ENCODE measurements at places on chromosomes 6 and 20. TPM values are rescaled to one million over a fixed set of nuclear protein-coding genes. Genes with fewer than 3 reads are reported as not detected.

TCF15 gene
- 0.40 TPM for polyA plus RNA-seq

SIM1 gene
- not detected for polyA plus RNA-seq

ZGPAT gene
- polyA plus RNA-seq: 34.5 TPM

CPXM1 gene
- 1.5 TPM for polyA plus RNA-seq

NINL gene
- 4.5 TPM for polyA plus RNA-seq

MOG gene
- not detected for polyA plus RNA-seq

RCAN2 gene
- 4.5 TPM for polyA plus RNA-seq

TMEM170B gene
- 2.6 TPM for polyA plus RNA-seq

SIRPG gene
- 1.2 TPM for polyA plus RNA-seq

SPATA25 gene
- polyA plus RNA-seq: 0.77 TPM

SEMG2 gene
- polyA plus RNA-seq: not detected

LTB gene
- 31.9 TPM for polyA plus RNA-seq

RBPJL gene
- polyA plus RNA-seq: not detected

ZSCAN16 gene
- 4.5 TPM for polyA plus RNA-seq

HIVEP2 gene
- polyA plus RNA-seq: 8.0 TPM

BFSP1 gene
- polyA plus RNA-seq: 1.9 TPM

LTA gene
- polyA plus RNA-seq: 0.28 TPM

NTSR1 gene
- 0.02 TPM for polyA plus RNA-seq

HDGFL1 gene
- polyA plus RNA-seq: not detected

HLA-DPB1 gene
- 170 TPM for polyA plus RNA-seq

ZNF391 gene
- 1.7 TPM for polyA plus RNA-seq

NOTCH4 gene
- polyA plus RNA-seq: 54.6 TPM

AGER gene
- 352 TPM for polyA plus RNA-seq

CCN6 gene
- polyA plus RNA-seq: not detected

NEDD9 gene
- 101 TPM for polyA plus RNA-seq

MYT1 gene
- polyA plus RNA-seq: 0.03 TPM

C6orf163 gene
- 0.87 TPM for polyA plus RNA-seq

NKAPL gene
- polyA plus RNA-seq: 1.4 TPM

TNF gene
- 1.6 TPM for polyA plus RNA-seq

UBE2C gene
- 7.2 TPM for polyA plus RNA-seq

SLC17A3 gene
- polyA plus RNA-seq: not detected

GABRR1 gene
- polyA plus RNA-seq: not detected

MOXD1 gene
- polyA plus RNA-seq: 4.6 TPM

HS3ST5 gene
- 0.04 TPM for polyA plus RNA-seq

ASIP gene
- polyA plus RNA-seq: 0.15 TPM

AGPAT4 gene
- polyA plus RNA-seq: 4.9 TPM

SPINT3 gene
- polyA plus RNA-seq: 0.18 TPM

CYP24A1 gene
- polyA plus RNA-seq: 0.30 TPM
